ENCODE measurements at places on chromosomes 7 and 10.

- DNase-seq = no peak
These were observed 341 bp downstream of the GOT1 start for GRCh38 chr10:99430116-99430450.

DNA sequence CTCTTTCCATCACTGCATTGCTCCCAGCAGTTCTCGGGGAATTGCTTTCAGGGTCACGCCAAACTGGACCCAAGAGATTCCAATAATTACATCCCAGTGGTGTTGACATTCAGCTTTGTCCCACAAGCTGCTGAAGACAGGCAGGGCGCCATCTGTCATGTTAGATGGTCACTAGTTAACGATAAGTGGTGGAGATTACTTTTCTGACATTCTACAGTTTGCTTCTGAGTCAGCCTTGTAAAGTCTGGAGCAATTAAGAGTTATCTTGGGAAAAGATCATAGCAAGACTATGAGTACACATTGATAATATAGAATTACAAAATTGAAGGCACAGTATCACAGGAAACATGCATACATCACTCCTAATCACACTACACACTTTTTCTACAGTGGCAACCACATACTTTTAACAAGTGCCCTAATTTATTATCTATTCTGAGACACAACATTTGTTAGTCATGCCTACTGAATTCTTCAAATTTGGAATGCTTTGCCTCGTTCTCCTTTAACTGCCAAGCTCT lies 41.9 kb downstream of the SEMA3C start:
- DNase-seq = no peak

GRCh38 chr7:137306748-137307147 lies 36.8 kb downstream of the PTN start:
- no peak for DNase-seq

DNA sequence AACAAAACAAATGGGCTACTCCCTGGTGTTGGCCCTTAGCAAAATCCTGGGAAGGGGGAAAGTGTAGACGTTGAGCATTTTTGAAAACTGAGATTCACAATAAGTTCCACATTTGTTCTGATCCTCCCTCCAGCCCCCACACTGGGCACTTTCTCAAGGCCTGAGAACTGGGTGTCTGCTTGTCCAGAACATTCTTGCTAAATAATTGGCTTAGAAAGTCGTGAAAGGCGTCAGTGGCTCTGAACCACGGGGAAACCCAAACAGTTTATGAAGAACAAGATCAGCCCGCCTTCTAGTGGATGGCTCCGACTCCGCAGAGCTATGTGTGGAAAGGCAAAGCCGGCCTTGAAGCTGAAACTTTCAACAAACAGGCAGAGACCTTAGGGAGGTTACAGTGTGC lies 370.1 kb downstream of the PRPF18 start:
- DNase-seq = no peak

DNA sequence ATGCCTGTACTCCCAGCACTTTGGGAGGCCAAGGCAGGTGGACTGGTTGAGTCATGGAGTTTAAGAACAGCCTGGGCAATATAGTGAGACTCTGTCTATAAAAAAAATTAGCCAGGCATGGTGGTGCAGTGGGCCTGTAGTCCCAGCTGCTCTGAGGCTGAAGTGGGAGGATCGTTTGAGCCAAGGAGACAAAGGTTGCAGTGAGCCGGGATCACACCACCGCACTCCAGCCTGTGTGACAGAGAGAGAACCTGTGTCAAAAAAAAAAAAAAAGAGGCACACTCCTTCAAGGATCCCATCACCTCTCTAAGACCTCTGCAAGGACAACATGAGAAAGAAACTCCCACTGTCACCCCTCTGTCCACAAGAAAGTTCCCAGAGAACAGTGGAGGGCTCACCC lies 4.4 kb downstream of the NAT16 start:
- no peak for DNase-seq

GRCh38 chr7:121084748-121085336 lies 96.3 kb downstream of the CPED1 start:
- no peak for DNase-seq

GRCh38 chr10:71743089-71743838 lies 23.7 kb upstream of the C10orf105 start:
- DNase-seq = no peak

- DNase-seq = no peak
These were observed 31.8 kb downstream of the WDR86 start for GRCh38 chr7:151378011-151378410.

GRCh38 chr7:101465576-101466196 lies 103.0 kb downstream of the COL26A1 start:
- DNase-seq = no peak

DNA sequence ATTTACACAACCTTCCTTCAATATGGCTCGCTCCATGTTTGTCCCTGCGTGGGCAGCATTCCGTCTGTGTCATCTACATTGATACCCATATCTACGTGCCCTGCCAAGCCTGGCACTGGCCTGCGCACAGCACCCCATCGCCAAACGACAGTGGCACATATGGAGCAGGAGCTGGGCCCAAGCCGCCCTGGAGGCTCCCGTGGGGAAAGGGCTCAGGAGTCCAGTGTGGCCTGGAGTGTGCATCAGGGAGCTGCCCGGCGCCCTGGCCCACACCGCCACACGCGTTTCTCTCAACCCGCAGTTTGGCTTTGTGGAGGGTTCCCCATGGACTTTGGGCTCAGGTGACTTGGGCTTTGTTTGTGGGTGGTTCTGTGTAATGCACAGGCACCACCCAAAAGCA lies 273.2 kb downstream of the PTPRN2 start:
- DNase-seq = no peak

GRCh38 chr10:2279711-2280110 lies 542.4 kb upstream of the ADARB2 start:
- DNase-seq = no peak

- no peak for DNase-seq
These were observed 178.9 kb downstream of the SRPK2 start for GRCh38 chr7:105209870-105210269.

GRCh38 chr7:43166686-43167085 lies 54.2 kb downstream of the HECW1 start:
- no peak for DNase-seq

DNA sequence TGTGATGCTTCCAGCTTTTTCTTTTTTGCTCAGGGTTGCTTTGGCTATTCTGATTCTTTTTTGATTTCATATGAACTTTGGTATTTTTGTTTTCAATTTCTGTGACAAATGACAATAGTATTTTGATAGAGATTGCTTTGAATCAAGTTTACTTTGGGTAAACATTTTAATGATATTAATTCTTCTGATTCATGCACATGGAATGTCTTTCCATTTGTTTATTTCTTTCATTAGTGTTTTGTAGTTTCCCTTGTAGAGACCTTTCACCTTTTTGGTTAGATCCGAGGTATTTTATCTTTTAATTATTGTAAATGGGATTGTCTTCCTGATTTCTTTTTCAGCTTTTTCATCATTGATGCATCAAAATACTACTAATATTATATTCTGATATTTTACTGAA lies 93.2 kb downstream of the LANCL2 start:
- no peak for DNase-seq

DNA sequence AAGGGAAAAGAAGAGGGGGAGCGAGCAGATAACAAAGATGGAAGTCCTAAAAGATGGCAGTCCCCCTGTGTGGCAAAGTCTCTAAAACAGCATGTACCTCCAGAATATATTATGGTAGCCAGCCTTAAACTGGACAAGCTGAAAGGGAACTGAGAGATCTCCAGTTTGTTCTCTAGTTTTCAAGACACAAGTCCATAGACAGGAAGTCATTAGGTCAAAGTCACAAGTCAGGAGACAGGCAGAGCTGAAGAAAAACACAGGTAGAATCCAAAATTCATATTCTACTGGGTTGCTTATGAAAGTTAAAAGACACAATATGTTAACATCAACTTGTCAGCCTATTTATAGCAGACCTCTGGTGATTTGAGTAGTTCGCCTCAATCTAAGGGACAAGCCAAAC lies 38.7 kb downstream of the FAM107B start:
- no peak for DNase-seq

All from activated CD4-positive, alpha-beta T cell treated with anti-CD3 and anti-CD28 coated beads for 1 hour (primary cell).